ENCODE measurements at places on chromosomes 3 and 15. TPM values are rescaled to one million over a fixed set of nuclear protein-coding genes. Genes with fewer than 3 reads are reported as not detected.
A peak's percentile ranks its signal among the peaks of the same experiment; 100 is the strongest.

The RBSN gene
- total RNA-seq = 19.4 TPM

The ANO10 gene
- total RNA-seq = 19.9 TPM

The DAPK2 gene
- total RNA-seq = 3.7 TPM

DNA sequence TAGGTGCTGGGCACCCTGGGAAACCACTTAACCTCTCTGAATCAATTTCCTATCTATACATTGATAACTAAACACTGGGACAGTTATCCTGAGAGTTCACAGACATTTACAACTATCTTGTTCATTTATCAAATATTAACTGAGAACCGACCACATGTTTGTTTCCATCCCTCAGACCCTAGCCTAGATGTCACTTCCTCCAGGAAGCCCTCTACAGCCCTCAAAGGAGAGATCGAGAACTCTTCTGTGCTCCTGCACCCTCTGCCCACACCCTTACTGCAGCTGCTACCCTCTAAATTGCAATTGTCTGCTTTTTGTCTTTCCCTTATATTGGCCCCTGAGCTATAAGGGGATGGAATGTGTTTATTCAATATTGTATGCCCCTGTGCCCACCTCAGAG lies 46.1 kb downstream of the SRGAP3 start:
- DNase-seq = no peak

DNA sequence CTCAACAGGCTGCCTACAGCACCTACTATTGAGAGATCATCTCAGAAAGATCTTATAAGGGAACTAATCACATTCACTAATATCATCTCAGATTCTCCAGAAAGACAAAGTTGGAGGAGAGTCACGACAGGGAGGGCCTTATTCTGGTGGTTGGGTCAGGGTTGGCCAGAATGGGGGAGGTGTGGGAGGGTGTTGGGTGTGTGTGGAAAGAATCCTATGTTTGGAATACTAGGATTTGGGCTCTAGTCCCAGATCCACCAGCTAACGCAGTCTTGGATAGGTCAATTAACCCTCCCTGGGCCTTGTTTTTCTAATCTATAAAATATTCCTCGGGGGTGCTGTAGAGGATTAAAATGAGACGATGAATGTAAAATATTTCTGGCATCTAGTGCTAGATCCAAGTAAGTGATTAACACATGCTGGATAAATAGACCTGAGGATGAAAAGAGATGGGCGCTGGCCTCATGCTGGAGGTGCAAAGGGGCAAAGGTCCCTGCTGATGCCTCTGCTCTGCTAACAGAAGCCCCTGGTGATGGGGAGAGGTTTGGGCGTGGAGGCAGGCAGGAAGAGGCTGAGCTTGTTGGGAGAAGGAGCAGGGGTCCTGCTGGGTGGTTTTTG lies 67.6 kb upstream of the ETV5 start:
- DNase-seq = no peak

GRCh38 chr3:39812537-39812936 lies 3.1 kb downstream of the MYRIP start:
- DNase-seq = no peak

DNA sequence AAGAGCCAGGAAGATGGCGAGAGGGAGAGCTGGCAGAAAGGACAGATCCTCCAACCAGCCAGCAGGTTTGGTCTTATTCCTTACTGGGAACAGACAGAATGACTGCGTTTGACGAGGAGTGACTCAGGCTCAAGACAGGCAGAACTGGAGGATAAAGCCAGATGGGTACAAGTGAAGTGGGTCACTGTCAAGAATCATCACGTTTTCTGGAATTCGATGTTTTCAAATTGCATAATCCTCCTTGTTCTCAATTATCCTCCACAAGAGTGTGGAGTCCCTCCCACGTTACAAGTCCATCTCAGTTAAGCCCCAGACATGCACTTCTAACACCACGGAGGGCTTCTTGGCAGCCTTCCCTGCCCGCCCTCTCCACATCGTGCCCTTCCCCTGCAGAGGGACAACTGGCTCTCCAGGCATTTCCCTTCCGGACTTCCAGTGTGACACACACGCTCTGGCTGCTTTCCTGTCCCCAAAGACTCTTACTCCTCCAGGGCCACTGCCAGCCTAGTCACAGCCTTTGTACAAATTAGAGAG lies 183.1 kb downstream of the CHST2 start:
- no peak for DNase-seq

GRCh38 chr3:169822540-169822939 lies 9.8 kb upstream of the LRRC34 start:
- DNase-seq = no peak

DNA sequence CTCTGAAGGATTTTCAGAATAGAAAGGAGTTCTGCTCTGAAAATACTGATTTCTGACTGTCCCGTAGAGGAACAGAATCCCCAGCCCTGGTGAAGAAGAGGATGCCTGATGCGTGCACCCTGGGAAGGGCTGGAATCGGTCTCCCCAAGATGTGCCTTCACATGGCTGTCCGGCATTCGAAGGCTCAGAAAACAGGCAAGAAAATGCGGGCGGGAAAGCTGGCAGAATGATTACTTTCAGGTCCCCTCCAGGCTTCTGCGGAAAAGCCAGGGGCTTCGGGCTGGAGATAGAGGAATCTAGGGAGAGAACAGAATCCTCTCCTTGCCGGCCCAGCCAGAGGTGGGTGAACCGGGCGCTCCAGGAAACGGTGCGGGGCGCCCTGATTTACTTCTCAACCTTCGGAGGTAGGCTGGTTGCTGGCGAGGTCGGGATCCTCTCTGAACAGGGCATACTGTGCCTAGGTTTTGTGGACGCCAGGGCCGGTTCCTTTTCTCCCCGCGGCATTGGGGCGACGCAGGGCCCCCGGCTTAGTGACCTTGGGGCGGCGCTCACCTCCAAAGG lies 2.5 kb downstream of the FOXL2NB start:
- DNase-seq = no peak

DNA sequence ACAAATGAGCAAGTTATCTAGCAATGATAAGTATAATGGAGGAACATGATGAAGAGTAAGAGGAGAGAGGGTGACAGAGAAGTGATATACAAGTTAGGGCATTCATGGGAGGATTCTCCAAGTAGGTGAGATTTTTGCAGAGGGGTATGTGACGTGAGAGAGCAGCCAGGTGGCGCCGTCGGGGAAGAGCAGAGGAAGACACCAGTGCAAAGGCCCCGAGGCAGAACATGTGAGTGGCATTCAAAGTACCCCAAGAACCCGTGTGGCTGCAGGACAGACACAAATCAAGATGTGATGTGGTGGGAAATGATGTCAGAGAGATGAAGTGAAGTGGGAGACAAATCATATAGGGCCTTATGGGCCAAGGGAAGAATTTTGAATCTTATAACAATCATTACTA lies 81.8 kb upstream of the GRM7 start:
- DNase-seq = no peak

- no peak for DNase-seq
Observed at GRCh38 chr3:107555359-107555758, 32.6 kb downstream of the BBX start.

GRCh38 chr15:74541494-74542165 lies 610 bp downstream of the ARID3B start:
- peak; percentile 84 for DNase-seq
